Activated CD4-positive, alpha-beta memory T cell treated with anti-CD3 and anti-CD28 coated beads for 36 hours (primary cell): ENCODE measurements at places on chromosomes 12 and 14. TPM values are rescaled to one million over a fixed set of nuclear protein-coding genes. Genes with fewer than 3 reads are reported as not detected.

DNA sequence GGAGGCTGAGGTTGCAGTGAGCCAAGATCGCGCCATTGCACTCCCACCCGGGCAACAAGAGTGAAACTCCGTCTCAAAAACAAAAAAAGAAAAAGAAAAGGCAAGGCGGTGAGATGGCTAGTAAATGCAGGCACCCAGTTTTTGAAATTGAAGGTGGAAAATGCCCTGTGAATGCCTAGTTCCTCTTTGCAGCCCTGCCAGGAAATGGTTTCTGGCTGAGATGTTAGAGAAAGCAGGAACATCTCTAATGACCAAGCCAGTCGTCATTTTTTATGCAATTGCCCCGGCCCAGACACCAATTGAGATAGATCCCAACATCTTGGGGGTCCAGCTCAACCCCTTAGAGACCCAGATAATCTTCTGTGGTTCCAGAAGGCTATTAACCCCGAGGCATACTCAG is 17.0 kb downstream of the SLC8A3 start:
- H3K36me3 ChIP-seq: no peaks in the 10 kb centered on the region
- H3K27me3 ChIP-seq: peaks cover 17% of the 10 kb centered on the region
- DNase-seq: no peak
- no peaks in the 10 kb centered on the region for H3K4me1 ChIP-seq
- no peak overlapping the region for H3K27ac ChIP-seq
- H3K4me3 ChIP-seq: no peak overlapping the region

- peaks cover 21% of the 10 kb centered on the region for H3K4me1 ChIP-seq
- H3K27ac ChIP-seq: no peak overlapping the region
- no peak overlapping the region for H3K4me3 ChIP-seq
- DNase-seq: no peak
- no peaks in the 10 kb centered on the region for H3K36me3 ChIP-seq
Measured at GRCh38 chr14:72709916-72710611, 183.8 kb downstream of the DPF3 start.

GRCh38 chr14:55301437-55302121 is 30.4 kb downstream of the FBXO34 start:
- H3K27me3 ChIP-seq: no peaks in the 10 kb centered on the region
- H3K4me3 ChIP-seq: no peak overlapping the region
- peak; percentile 21 for DNase-seq
- H3K4me1 ChIP-seq: peaks cover 69% of the 10 kb centered on the region
- peak overlapping the region; percentile 1 for H3K27ac ChIP-seq
- peaks cover 12% of the 10 kb centered on the region for H3K36me3 ChIP-seq

- H3K27me3 ChIP-seq: peaks cover 2% of the 10 kb centered on the region
- H3K4me1 ChIP-seq: no peaks in the 10 kb centered on the region
- no peaks in the 10 kb centered on the region for H3K36me3 ChIP-seq
- H3K27ac ChIP-seq: no peak overlapping the region
- no peak overlapping the region for H3K4me3 ChIP-seq
Measured at GRCh38 chr12:95918194-95918993, 24.0 kb downstream of the CCDC38 start.

Gene MDM2
- total RNA-seq: 125 TPM
